ENCODE measurements at places on chromosomes 11 and 22.

- DNase-seq: no peak
Observed at GRCh38 chr22:20569059-20570058, 61.9 kb downstream of the MED15 start.

DNA sequence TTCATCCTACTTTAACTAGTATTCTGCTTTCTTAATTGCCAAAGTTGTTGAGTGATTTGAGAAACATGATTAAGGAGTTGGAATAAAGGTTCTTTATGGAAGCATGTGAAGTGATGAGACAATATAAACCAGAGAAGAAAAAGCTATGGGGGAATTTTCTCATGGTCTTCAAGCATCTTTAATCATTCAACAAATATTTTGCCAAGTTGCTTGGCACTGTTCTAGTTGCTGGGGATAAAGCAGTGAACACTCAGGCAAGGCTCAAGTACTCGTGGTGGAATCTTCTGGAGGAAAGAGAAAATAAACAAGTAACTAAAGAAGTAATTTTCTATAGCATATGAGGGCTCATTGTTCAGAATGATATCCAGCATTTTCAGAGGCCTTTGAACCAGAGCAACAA lies 9.2 kb upstream of the PIWIL4 start:
- no peak for DNase-seq

GRCh38 chr11:8802251-8802650 lies 108.7 kb upstream of the AKIP1 start:
- no peak for DNase-seq

DNA sequence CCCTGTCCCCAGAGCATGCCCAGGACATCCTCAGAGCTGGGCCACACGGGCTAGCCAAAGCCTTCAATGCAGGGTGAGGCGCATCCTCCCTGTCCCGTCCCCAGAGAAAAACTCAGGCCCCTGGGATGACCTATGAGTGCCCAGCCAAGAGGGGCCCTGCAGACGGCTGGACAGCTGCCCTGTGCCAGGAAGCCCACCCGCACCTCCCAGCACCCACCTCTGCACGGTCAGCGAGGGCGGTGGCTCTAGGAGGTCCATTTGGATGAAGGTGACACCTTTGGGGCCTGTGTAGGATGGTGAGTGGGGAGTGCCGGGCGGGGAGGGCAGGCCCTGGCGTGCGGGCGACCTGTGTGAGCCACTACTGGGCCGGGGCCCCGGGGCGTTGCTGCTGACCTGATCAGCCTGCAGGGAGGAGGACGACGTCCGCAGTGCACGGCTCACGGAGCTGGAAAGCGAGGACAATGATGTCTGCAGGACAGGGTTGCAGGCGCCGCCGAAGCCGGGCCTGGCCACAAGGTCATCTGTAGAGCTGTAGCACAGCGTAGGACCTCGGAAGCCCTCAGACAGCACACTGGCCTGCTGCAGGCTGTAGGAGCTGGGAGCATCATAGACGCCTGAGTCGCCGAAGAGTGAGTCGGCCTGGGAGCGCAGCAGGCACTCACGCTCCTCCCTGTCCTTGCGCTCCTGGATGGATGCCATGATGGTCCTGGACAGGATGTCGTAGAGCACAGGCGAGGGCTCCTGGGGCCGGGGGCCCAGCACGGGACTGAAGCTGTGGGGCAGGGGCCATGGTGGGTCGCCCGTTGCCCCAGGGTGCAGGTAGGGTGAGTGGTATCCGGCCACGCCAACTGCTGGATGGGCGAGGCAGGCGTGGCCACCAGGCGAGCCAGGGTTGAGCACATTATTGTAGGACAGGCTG lies 180.5 kb downstream of the IGLL1 start:
- DNase-seq: peak; percentile 78

GRCh38 chr11:59706518-59707285 lies 6.9 kb downstream of the OR10V1 start:
- DNase-seq: no peak

- DNase-seq: no peak
Observed at GRCh38 chr11:64855596-64856304, 11.3 kb upstream of the CDC42BPG start.

DNA sequence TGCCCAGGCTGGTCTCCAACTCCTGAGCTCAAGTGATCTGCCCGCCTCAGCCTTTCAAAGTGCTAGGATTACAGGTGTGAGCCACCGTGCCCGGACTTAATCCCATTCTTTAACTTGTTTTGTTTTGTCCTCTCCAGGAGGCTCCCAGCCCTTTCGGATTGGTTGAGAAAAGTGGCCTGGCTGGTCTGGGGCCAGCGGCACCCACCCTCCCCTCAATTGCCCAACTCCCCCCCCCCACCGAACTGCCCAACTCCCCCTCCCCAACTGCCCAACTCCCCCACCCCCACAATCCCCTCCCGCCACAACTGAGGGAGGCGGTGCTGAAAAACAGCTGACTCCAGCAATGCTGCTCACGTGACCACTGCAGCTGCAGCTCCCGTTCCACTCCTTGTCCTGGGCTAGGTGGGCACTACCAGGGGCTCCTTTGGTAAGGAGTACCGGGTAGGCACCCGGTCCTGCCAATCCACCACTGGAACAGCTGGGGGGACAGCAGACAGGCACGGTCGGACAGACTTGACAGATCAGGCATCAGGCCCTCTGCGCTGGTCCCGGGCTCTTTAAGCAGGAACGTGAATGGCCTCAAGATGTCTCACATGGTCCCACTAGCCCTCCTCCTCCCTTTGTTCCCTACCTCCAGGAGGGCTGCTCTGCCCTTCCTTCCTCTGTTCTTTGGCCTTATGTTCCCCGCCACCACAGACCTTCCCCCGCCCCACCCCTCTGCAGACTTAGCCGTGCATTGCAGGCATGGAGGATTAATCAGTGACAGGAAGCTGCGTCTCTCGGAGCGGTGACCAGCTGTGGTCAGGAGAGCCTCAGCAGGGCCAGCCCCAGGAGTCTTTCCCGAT lies at the start of gene TCN2:
Gene TCN2 (plus strand): TSS at position 720 of the 845 bp plus-strand sequence. CDS start 158 bp downstream, outside the sequence.
- peak; percentile 86 for DNase-seq

GRCh38 chr11:206002-206384 lies 1.2 kb downstream of the BET1L start:
- peak; percentile 73 for DNase-seq

GRCh38 chr11:72327606-72328005 lies 83.6 kb upstream of the PHOX2A start:
- no peak for DNase-seq

- peak; percentile 72 for DNase-seq
Observed at GRCh38 chr22:23180301-23180892, at the start of gene BCR. Gene BCR (plus strand): TSS chr22:23180509. CDS start chr22:23180961, 452 bp downstream.

DNA sequence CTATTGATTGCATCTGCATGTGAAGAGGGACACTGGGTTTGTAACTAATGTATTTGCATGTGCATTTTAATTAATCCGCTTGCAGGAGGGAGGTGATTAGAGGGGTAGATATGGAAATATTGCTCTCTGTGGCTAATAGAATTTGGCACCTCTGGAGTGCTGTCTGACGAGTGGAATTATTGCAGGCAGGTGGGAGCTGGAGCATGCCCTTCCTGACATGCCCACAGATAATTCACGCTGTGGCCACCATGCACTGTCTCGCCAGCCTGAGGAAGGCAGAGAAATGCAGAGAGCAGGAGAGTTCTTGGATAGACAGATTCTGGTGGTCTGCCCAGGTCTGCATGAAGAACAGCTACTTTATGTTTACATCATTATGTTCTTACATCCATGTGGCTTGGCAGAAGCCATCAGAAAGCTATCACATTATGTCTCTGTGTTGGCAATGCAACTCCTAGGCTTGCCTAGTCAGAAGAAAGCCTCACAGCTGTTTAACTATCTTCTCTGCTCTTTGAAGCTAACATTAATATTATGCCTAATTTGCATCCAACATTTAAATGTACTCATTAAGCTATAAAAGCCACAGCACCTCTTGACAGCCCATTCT lies 89.4 kb upstream of the DRD2 start:
- no peak for DNase-seq

DNA sequence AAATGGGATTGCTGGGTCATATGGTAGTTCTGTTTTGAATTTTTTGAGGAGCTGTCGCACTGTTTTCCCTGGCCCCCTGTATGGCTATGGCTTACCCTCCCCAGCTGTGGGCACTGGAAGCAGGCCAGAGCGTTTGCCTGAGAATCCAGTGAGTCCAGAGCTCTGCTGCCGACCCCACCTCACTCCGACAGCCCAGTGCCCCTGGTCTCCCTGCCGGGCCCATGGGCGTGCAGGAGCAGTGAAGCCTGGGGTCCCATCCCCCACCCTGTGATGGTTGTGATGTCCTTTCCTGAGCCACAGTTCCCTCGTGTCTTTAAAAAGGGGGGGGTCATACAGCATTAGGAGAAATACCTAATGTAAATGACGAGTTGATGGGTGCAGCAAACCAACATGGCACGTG lies 13.3 kb upstream of the GRAMD4 start:
- DNase-seq: no peak

GRCh38 chr11:123478352-123478987 lies 48.4 kb downstream of the GRAMD1B start:
- no peak for DNase-seq

DNA sequence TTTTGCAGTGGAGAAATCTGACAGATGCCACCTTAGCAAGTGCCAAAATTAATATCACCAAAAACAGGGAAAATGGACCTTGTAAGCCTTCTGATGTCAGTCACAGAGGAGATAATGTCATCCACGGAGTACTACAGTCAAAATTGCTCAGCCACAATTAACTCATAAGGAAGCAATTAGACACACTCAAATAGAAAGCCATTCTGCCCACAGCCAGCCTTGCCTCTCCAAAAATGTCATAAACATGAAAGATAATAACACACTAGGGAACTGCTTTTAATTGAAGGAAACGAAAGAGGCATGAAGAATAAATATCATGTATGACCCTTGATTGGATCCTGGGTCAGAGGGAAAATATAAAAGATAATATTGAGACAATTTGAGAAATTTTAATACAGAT lies 505.6 kb upstream of the API5 start:
- no peak for DNase-seq

DNA sequence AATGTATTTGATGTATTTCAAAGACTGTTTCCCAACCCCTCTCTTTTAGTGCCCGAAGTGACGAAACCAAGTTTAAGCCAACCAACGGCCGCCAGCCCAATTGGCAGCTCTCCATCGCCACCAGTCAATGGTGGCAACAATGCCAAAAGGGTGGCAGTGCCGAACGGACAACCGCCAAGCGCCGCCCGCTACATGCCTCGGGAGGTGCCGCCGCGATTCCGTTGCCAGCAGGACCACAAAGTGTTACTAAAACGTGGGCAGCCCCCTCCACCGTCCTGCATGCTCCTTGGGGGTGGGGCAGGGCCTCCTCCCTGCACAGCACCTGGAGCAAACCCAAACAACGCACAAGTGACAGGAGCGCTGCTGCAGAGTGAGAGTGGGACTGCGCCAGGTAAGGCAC lies 84.1 kb downstream of the TNRC6B start:
- DNase-seq: no peak

DNA sequence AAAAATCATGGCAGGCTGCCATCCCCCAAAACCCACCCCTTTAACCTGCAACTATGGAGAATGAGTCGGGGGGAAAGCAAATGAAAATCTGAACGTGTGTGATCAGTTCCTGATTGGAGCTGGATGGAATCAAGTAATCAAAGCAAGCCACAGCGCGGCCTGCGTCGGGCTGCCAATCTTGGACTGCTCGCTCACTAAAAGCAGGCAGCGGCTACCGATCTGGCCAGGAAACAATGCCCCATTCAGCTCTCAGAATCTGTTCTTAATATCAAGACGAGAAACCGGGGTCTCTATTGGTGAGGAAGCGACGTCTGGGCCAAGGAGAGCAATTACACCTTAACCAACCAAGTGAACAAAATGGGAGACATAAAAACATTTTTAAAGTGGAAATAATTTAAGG lies 472.2 kb downstream of the SOX6 start:
- DNase-seq: no peak

DNA sequence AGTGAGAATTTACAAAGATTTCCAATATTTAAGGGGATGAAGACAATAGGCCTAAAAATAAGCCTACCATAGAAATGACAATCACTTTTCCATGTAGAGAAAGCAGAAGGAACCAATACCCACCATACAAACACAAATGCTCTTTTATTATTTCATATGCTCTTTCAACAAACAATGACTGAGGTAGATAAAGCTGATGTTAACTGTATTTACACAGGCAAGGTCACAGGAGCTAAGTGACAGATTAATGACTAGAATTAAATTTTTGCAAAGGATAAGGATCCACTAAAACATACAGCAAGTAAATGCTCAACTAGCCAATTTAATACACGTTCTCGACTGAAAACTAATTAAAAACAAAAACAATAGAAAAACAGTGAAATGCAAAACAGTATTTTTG lies 34.2 kb downstream of the PICALM start:
- no peak for DNase-seq

DNA sequence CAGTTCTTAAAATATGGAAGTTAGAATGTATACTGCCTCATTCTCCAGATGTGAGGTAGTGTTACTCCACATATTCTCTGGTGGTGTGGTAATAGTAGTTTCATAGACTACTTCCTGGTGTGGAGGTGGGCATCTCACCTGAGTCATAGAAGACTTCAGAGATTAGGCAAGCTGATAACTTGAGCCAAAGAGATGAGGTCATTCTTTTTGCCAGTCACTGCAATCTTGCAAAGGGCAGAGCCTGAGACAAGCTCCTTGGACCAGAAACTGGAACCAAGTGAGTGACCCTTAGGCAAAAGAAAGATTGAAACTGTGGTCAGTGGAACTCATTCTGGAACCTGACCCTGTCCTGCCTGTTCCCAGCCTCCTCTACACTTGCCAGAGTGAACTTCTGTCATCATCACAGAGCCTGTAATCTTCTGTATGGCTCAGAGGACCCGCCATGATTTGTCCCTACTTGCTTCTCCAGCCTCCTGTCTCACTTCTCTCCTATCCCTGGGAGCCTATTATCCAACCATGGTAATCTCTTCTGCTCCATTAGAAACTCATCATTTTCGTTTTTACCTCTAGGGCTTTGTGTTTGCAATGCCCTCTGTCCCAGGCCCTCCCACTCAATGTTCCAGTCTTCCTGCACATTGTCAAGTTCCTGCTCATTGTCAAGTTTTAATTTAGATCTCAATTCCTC lies 10.6 kb upstream of the CCDC83 start:
- no peak for DNase-seq

DNA sequence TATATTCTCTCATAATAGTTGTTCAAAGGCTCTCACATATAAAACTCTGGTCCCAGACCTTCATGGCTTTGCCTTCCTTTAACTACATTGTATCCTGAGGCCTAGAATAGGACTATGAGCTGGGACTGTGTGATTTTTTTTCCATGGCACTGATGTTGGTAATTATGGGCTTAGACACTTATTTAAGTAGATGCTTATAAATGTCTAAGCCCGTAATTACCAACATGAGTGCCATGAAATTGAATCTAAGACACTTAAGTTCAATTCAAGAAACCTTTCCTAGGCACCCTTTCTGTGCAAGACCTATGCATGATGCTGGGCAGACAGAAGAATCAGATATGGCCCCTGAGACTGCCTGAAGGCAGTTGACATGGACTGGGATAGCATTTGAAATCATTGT lies 63.0 kb downstream of the P4HA3 start:
- DNase-seq: no peak

- DNase-seq: no peak
Observed at GRCh38 chr11:72347691-72348090, 86.6 kb downstream of the CLPB start.

- no peak for DNase-seq
Observed at GRCh38 chr11:60194511-60194910, 11.6 kb upstream of the MS4A6A start.

Measured in suprapubic skin (tissue), 4 donors.